ENCODE measurements at places on chromosomes 11 and 22.

GRCh38 chr11:116853461-116854073 is 16.1 kb upstream of the APOA1 start:
- peak; percentile 70 for DNase-seq
- peaks cover 43% of the 10 kb centered on the region for H3K4me1 ChIP-seq
- H3K36me3 ChIP-seq, result peaks cover 37% of the 10 kb centered on the region
- no peak overlapping the region for H3K4me3 ChIP-seq

GRCh38 chr22:45976254-45977002 is 534 bp downstream of the WNT7B start:
- H3K36me3 ChIP-seq, result no peaks in the 10 kb centered on the region
- H3K27ac ChIP-seq, result no peak overlapping the region
- no peak overlapping the region for H3K4me3 ChIP-seq
- H3K27me3 ChIP-seq, result no peaks in the 10 kb centered on the region
- peaks cover 39% of the 10 kb centered on the region for H3K4me1 ChIP-seq

DNA sequence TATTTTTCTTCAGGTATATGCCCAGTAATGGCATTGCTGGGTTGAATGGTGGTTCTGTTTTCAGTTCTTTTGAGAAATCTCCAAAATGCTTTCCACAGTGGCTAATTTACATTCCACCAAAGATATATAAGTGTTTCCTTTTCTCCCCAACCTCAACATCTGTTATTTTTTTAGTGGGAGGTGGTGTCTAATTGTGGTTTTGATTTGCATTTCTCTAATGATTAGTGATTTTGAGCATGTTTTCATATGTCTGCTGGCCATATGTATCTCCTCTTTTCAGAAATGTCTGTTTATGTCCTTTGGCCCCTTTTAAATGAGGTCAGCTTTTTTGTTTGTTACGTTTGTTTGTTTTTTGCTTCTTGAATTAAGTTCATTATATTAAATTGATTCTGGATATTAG is 760.2 kb downstream of the KCNA4 start:
- H3K36me3 ChIP-seq, result no peaks in the 10 kb centered on the region
- H3K27me3 ChIP-seq, result no peaks in the 10 kb centered on the region
- no peak overlapping the region for H3K27ac ChIP-seq
- H3K4me3 ChIP-seq, result no peak overlapping the region

- no peak overlapping the region for H3K4me3 ChIP-seq
- H3K27me3 ChIP-seq, result no peaks in the 10 kb centered on the region
- no peak overlapping the region for H3K27ac ChIP-seq
- no peak for DNase-seq
- H3K4me1 ChIP-seq, result peaks cover 8% of the 10 kb centered on the region
- no peaks in the 10 kb centered on the region for H3K36me3 ChIP-seq
These were observed 36.3 kb upstream of the PPARA start for GRCh38 chr22:46113910-46114517.

GRCh38 chr11:76714493-76714892 is 43.9 kb upstream of the LRRC32 start:
- H3K27me3 ChIP-seq, result no peaks in the 10 kb centered on the region
- H3K27ac ChIP-seq, result no peak overlapping the region
- no peaks in the 10 kb centered on the region for H3K36me3 ChIP-seq

DNA sequence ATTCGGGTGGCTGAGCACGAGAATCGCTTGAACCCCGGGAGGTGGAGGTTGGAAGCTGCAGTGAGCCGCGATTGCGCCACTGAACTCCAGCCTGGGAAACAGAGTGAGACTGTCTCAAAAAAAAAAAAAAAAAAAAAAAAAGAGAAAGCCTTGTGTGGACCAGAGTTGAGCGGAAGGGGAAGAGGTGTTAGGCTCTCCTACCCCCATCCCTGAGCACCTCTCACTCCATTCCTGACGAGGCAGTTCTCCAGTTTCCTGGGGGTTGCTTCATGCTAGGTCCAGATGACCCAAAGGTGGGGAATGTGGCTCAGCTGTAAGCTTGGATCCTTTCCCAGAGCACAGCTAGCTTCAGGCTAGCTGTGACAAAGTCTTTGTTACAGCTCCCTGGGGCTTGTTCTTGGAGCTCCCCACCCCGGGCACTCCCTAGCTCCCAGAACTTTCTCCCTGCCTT is 8.8 kb upstream of the DNAL4 start:
- H3K4me3 ChIP-seq, result no peak overlapping the region
- no peak overlapping the region for H3K27ac ChIP-seq
- H3K36me3 ChIP-seq, result no peaks in the 10 kb centered on the region
- DNase-seq, result no peak
- H3K4me1 ChIP-seq, result no peaks in the 10 kb centered on the region

DNA sequence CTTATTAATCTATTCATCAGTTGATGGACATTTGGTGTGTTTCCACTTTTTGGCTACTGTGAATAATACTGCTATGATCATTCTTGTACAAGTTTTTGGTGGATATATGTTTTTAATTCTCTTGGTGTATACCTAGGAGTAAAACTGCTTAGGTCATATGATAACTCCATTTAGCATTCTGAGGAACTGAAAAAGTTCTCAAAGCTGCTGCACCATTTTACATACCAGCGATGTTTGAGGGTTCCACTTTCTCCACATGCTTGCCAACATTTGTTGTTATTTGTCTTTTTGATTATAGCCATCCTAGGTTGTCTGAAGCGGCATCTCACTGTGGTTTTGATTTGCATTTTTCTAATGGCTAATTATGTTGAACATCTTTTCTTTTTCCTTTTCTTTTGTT is 4.1 kb upstream of the ACER3 start:
- no peaks in the 10 kb centered on the region for H3K27me3 ChIP-seq
- H3K36me3 ChIP-seq, result no peaks in the 10 kb centered on the region
- H3K4me3 ChIP-seq, result no peak overlapping the region
- H3K4me1 ChIP-seq, result peaks cover 10% of the 10 kb centered on the region
- no peak overlapping the region for H3K27ac ChIP-seq
- DNase-seq, result no peak

- no peak overlapping the region for H3K4me3 ChIP-seq
- no peak overlapping the region for H3K27ac ChIP-seq
These were observed 116.4 kb downstream of the APOL5 start for GRCh38 chr22:35834061-35834460.

- no peak for DNase-seq
- no peaks in the 10 kb centered on the region for H3K27me3 ChIP-seq
- no peak overlapping the region for H3K27ac ChIP-seq
- no peaks in the 10 kb centered on the region for H3K36me3 ChIP-seq
- H3K4me3 ChIP-seq, result no peak overlapping the region
These were observed 23.4 kb upstream of the GRAMD4 start for GRCh38 chr22:46596819-46597218.

DNA sequence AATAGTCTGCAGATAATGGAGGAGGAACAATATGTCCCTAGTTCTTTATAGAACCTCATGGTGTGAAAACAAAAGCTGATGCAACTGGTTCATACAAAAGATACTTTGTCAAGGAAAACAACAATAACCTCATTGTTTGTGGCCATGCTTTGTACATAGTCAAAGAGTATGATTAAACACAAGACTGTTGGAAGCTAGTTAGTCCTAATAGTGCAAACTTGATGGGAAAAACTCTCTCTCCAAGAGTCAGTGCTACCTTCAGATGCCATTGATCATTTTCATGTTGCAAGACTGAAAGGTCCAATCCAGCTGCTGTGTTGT is 20.1 kb upstream of the PLAAT2 start:
- DNase-seq, result no peak
- H3K4me1 ChIP-seq, result no peaks in the 10 kb centered on the region
- H3K27ac ChIP-seq, result no peak overlapping the region
- no peak overlapping the region for H3K4me3 ChIP-seq
- H3K36me3 ChIP-seq, result no peaks in the 10 kb centered on the region
